ENCODE measurements at places on chromosomes 2 and 18.

- no peak for DNase-seq
These were observed 34.5 kb downstream of the PDIA6 start for GRCh38 chr2:10777842-10778723.

DNA sequence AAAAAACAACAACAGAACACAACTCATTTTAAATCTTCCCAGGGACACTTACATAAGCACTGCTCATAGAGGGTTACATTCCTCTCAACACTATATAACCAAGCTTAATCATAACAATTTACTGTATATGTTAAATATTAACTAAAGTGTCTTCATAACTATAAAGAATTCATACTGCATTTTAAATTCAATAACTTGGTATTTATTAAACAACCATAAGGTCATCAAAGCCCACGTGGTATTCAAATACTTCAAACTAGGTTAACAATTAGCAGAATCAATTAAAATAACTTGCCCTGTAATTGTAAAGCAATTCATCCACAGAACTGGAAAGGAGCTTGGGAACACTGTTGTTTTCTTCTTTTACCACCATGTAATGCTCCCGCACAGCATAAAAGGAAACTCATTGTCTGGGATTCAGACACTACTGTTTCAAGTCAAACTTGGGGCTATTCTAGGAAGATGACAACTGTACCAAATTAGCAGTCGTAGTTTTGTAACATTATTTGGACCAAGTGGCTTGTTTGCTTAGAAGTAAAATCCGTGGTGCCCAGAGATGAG lies 10.4 kb downstream of the GAREM1 start:
- DNase-seq: no peak

DNA sequence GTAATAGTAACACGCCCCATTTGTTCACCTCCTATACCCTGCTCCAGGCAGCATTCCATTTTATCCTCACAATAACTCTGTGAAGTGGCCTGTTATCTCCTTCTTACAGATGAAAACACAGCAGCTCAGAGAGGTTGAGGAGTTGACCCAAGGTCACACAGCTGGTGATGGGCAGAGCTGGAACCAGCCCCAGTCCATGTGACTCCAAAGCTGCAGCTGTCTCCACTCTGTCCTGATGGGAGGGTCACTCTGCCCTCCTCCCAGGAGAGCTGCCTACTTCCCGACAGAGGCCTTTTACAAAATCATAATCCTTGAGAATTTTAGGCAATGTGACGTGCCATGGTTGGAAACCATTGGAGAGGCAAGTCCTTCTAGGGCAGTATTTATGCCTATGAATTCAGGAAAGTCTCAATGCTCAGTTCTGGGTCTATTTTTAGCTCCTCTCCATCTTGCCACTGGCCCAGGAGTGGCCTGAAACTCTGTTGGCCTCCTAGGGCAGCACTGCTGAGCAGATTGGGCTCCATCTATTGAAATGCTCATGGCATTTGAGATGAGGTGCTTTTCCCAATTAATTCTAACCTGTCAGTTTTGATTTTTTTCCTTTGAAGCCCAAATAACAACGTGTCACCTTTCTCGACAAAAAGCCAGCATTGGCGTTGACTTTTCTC lies 162.0 kb upstream of the MSH6 start:
- no peak for DNase-seq

GRCh38 chr18:21997207-21998143 lies 171.9 kb upstream of the GATA6 start:
- no peak for DNase-seq

DNA sequence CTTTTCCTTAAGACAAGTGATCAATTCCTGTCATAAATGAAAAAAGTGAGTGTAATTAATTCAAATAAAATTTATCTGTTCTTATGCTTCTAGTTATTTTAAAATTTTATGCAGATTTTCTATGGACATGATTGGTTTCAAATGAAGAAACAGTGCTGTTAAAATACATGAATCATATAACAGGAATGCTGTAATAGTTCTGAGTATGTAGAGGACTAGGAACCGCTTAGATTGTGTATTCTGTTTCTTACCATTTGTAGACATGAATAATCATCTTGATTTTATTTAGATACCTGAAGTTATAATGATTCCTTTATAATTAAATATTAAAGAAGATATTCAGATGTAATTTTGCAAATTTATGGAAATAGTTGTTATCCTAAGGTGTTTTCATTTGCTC lies 3.5 kb downstream of the ACTR2 start:
- DNase-seq: no peak

- no peak for DNase-seq
These were observed 87.6 kb downstream of the ALPK2 start for GRCh38 chr18:58541146-58541788.
